Transverse colon (tissue), 4 donors: ENCODE measurements at places on chromosomes 6 and 20. TPM values are rescaled to one million over a fixed set of nuclear protein-coding genes. Genes with fewer than 3 reads are reported as not detected.

- H3K27me3 ChIP-seq = no peaks in the 10 kb centered on the region
- no peak for DNase-seq
- H3K4me1 ChIP-seq = no peaks in the 10 kb centered on the region
- no peak overlapping the region for H3K27ac ChIP-seq
- H3K4me3 ChIP-seq = no peak overlapping the region
These were observed 31.4 kb upstream of the GSTA4 start for GRCh38 chr6:53026526-53026925.

DNA sequence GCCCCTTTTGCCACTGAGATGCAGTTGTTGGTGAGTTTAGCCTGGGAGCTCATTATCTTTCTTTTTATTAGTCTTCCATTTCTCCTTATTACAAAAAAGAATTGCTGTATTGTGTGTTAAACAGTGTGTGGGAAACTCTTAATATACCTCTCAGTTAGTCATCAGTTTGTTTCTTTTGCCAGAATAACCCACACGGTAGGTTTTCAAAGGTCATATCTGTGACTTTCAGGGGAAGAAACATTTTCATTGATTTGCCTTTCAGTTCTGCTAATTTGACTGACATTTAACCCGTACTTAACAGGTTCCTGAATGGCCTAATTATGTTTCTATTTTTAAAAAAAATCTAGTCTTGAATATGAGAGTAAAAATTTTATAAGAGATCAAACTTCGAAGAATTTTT lies 145.3 kb downstream of the KHDC1L start:
- no peaks in the 10 kb centered on the region for H3K36me3 ChIP-seq
- H3K4me1 ChIP-seq = no peaks in the 10 kb centered on the region
- DNase-seq = no peak
- no peak overlapping the region for H3K4me3 ChIP-seq
- H3K27ac ChIP-seq = no peak overlapping the region

DNA sequence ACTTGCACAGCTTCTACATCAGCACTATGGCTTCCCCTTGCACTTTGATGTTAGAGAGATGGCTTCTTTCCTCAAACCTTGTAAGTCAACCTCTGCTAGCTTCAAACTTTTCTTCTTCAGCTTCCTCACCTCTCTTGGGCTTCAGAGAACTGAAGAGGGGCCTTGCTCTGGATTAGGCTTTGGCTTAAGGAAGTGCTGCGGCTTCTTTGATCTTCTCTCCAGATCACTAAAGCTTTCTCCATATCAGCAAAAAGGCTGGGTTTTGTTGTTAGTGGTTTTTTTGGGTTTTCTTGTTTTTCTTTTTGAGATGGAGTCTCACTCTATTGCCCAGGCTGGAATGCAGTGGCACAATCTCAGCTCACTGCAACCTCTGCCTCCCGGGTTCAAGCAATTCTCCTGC lies 24.0 kb downstream of the CDK5RAP1 start:
- no peaks in the 10 kb centered on the region for H3K4me1 ChIP-seq
- no peak for DNase-seq
- H3K27ac ChIP-seq = no peak overlapping the region
- no peaks in the 10 kb centered on the region for H3K36me3 ChIP-seq
- H3K27me3 ChIP-seq = no peaks in the 10 kb centered on the region

- H3K36me3 ChIP-seq = no peaks in the 10 kb centered on the region
- no peak for DNase-seq
- H3K27me3 ChIP-seq = no peaks in the 10 kb centered on the region
- no peaks in the 10 kb centered on the region for H3K4me1 ChIP-seq
- H3K27ac ChIP-seq = no peak overlapping the region
These were observed 123.3 kb downstream of the TBX18 start for GRCh38 chr6:84641076-84641475.

DNA sequence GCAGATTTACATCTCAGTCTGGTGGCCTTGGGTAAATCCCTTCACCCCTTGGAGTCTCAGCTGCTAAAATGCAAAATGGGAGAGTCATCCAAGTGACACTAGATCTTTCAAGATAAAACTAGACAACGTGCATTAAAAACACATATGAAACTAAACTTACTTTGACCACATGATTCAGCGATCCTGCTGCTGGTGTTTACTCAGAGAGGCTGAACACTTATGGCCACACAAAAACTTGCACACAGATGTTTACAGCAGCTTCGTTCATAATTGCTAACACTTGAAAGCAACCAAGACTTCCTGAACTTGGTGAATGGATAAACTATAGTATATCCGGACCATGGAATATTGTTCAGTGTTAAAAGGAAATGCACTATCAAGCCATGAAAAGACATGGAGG lies 55.3 kb upstream of the GPR6 start:
- H3K27ac ChIP-seq = no peak overlapping the region
- H3K4me1 ChIP-seq = no peaks in the 10 kb centered on the region
- no peaks in the 10 kb centered on the region for H3K36me3 ChIP-seq
- DNase-seq = no peak
- no peak overlapping the region for H3K4me3 ChIP-seq
- no peaks in the 10 kb centered on the region for H3K27me3 ChIP-seq

The POM121L2 gene
- not detected for total RNA-seq

The SIRPD gene
- not detected for total RNA-seq

The PLN gene
- total RNA-seq = 46.8 TPM

The TMEM244 gene
- not detected for total RNA-seq

The LINC00237 gene
- total RNA-seq = not detected

The PPP1R16B gene
- 3.8 TPM for total RNA-seq
